Stimulated activated CD8-positive, alpha-beta memory T cell treated with anti-CD3 and anti-CD28 coated beads, Interleukin-2, amount 100 ng/mL, for 1 hour (primary cell): ENCODE measurements at places on chromosomes 4 and X.
A peak's percentile ranks its signal among the peaks of the same experiment; 100 is the strongest.

DNA sequence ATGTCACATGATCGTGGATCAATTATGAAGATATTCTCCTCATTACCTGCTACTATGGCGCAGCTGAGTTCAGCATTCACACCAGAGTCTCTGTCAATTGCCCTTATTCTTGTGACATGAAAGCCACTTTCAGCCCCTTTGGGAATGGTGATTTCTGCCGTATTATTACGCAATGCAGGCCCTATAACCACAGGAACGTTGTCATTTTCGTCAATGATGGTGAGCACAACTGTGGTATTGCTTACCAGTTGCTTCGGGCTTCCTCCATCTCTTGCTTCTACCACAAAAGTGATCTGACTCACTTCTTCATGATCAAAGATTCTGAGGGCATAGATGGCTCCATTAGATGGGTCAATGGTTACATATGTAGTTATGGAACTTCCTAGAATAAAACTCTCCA, 2.1 kb downstream of the PCDH18 start:
- DNase-seq, result no peak

- DNase-seq, result peak; percentile 99
These were observed 436 bp upstream of the PPP3CA start for GRCh38 chr4:101347557-101348366.

DNA sequence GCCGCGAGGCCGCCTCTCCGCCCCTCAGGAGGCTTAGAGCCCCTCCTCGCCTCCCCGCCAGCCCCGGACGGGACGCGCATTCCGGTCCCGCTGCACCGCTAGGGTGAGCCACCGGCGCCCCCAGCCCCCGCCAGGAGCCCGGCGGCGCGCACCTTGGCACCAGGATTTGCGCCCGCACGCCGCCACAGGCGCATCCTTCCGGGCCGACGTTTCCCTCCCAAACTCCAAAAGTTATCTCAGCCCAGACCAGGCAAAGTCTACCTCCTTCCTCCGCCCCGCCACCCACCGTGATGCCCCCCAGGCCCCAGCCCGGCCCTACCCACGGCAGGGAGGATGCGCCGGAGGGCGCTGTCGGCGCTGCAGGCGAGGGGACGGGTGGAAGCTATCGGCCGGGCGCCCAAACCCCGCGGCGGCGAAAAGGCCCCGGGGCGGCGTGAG, 538 bp downstream of the SCML2 start:
- DNase-seq, result no peak

GRCh38 chrX:133608406-133608805, 193.1 kb upstream of the GPC4 start:
- DNase-seq, result no peak

DNA sequence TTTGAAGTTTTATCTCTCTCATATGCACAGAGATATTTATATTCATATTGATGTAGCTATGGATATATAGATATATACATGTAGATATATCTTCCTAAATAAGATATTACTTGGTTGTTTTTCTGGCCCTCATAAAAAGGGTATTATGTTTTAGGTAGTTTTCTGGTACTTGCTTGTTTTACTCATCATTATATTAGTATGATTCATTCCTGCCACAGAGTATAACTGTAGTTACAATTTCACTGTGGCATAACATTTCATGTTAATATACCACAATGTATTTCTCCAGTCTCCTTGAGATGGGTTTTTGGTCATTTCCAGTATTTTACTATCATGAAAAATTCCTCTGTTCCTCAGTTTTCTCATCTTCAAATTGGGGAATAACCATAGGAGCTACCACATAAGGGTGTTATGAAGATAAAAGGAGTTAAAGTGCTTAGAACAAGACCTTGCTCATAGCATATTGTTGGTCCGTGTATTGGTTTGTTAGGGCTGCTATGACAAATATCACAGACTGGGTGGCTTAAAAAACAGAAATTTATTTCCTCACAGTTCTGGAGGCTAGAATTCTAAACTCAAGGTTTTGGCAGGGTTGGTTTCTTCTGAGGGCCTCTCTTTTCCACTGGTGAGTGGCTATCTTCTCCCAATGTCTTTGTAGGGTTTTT, 129.7 kb downstream of the TMEM164 start:
- DNase-seq, result no peak

DNA sequence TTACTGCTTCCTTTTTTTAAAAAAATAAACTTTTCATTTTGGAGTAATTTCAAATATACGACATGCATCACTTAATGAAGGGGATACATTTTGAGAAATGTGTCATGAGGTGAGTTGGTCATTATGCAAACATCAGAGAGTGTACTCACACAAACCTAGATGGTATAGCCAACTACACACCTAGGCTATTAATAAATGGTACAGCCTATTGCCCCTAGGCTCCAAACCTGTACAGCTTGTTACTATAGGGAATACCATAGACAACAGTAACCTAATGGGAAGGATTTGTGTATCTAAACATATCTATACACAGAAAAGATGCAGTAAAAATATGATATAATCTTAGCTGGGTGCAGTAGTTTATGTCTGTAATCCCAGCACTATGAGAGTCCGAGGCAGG, 29.1 kb downstream of the SETD7 start:
- no peak for DNase-seq

DNA sequence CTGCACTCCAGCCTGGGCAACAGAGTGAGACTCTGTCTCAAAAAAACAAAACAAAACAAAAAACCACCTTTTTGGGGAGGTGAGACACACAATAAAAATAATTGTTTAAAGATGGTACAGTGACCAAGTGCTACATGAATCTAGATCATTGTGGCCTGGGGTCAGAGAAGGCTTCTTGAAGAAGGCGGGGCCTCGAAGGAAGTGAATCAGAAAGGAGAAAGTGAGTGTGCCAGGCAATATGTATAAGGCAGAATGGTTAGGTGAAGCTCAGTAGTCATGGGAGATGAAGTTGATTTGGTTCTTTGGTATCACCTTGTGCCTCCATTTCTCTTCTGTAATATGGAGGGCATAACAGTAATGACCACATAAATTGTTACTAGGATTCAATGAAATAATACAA, 58.9 kb downstream of the DOCK11 start:
- no peak for DNase-seq

DNA sequence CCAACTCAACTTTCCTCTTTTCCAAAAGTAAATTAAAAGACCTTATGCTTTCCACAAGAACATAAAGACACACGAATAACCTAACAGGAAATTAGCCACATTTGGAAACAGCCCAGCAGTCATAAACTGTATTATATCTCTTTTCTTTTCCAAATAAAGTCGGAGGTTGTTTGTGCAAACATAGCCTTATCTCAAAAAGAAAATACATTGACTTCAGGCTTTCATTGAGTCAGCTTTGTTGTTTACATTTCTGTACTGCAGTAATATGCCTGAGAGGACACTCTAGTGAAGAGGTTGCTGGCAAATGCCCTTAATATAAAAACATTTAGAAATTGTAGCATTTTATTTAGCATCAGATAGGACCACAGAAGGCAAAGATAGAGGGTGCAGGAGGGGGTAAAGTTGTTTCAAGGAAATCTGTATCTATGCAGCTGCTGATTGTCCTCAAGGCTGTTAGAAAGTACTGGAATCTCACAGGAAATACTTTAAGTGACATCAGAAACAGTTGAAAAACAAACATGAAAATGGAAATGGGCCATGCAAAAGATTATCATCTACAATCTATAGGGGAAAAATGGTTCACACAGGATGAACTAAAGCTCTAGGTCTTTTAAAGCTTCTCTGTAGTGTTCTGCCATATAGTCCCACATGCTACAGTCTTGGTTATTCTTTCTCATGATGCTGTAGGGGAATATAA, 14.5 kb downstream of the LNX1 start:
- DNase-seq, result no peak

DNA sequence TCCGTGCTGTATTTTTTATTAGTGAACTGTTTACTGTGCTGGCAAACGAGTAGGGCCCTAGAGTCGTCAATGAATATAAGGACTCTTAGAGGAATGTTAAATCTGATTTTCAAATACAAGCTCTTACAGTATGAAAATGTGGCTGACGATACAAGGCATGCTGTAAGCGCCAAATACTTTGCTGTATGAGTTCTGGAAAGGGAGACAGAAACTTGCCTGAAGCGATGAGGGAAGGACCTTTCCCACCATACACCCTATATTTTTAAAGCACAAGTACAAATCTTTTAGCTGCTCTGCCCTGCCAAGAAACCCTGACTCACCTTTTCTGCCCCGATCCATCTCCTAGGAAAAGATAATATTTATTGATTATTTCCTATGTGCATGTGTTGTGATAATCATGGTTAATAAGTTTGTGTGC, 15.7 kb upstream of the RUFY3 start:
- no peak for DNase-seq

GRCh38 chr4:154692304-154692818, 51.4 kb upstream of the LRAT start:
- DNase-seq, result no peak

DNA sequence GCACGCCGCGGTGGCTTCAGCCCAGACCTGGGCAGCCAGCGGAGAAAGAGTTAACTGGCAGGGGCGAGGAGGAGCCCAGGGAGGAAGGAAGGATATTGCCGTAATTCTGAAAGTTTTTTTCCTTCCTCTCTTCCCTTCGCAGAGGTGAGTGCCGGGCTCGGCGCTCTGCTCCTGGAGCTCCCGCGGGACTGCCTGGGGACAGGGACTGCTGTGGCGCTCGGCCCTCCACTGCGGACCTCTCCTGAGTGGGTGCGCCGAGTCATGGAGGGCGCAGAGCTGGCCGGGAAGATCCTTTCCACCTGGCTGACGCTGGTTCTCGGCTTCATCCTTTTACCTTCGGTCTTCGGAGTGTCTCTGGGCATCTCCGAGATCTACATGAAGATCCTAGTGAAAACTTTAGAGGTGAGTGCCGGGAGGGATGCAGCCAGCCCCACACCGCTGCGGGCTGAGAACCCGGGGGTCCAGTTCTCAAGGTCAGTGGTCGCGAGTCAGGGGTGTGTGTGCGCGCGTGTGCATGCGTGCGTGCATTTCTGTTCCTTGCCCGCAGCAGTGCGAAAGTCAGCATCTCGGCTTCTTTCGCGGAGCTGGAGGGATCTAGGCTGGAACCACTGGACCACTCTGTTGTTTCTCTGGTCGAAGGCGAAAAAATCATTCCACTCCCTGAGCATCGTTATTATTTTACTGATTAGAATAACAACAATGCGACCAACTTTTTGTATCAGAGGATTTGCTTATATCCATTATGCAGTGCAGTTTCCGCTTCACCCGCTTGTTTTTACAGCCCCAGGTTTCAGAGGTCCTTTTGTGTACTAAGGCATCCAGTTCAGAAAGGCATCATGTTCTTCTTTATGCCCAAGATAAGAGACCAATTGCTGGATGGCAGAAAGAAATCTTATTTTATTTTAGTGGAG, 709 bp downstream of the GPAT3 start:
- no peak for DNase-seq

DNA sequence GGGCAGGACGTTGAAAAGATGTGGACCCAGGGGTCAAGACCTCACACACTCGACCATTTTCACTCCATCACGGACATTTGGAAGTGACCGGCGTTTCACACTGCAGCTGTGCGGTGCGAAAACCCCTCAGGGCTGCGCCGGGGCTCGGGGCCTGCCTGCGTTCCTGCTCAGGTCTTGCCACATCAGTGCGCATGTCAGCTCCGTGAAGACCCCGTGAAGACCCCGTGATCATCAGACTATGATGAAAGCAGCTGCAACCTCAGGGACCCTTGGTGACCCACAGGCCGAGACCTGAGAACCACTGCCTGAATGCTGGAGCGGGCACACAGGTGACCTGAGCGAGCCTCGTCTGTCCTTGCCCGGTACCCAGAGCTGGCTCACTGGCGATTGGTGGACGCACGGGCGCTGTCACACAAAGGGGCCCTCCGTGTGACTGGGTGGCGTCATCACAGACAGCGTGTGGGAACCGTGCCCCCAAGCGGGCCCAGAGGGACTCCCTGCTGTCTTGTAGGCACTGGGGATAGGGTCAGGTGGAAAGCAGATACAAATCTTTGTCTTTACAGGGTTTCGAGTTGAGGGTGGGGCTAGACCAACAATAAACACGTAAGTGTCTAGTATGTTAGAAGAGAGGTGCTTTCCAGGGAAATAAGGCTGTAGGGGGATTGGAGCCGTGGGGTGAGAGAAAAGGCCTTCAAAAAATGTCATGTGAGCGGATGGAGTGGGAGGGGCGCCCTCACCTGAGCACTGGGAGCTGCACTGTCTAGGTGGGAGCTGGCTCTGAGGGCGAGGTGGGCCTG, 12.7 kb downstream of the MSANTD1 start:
- DNase-seq, result no peak

DNA sequence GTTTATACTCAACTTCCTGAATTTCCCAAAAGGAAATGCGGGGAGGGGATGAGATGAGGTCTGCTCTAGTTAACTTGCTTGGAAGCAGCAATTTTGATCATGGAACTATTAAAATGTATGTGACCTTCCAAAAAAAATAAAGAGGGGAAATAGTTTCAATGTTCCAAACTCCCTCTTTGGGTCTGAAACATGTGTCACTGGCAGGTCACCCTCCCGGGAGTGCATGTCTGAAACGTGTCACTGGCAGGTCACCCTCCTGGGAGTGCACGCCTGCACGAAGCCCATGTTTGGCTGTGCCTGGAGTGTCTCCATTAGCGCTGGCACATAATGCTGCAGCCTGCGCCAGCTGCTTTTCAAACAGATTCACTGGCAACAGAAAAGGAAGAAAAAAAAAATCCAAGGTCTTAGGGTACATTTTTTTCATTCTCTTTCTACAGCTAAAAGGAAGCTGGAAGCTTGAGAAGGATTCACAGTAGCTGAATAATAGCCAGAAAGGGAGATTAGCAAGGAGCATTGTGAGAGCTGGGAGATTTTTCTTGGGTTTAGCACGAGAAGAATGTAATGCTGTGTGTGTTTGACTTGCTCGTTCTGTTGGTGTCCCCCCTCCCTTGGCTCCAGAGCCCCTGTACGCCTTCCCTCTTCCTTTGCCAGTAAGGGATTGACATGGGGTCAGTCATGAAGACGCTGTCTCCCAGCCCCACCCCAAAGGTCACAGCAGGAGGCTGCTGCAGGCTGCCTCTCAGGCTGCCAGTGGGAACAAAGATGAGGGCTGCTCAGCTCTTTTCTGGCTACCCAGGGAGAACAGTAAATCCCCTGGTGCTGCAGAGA, 39.2 kb upstream of the TLR3 start:
- no peak for DNase-seq

DNA sequence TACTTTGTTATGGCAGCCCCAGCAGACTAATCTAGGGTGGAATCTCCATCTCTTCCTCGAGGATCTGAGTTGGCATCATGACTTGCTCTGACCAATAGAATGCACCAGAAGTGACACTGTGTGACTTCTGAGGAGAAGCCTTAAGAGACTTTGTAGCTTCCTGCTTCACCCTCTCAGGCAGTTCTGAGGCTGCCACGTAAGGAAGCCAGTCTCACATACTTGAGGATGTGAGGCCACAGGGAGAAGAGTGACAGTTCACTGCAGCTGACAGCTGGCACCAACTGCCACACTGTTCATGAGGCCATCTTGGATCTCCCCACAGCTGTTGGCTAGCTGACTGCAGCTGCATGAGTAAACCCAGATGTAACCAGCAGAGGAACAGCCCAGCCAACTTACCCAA, 29.3 kb upstream of the BCOR start:
- no peak for DNase-seq

DNA sequence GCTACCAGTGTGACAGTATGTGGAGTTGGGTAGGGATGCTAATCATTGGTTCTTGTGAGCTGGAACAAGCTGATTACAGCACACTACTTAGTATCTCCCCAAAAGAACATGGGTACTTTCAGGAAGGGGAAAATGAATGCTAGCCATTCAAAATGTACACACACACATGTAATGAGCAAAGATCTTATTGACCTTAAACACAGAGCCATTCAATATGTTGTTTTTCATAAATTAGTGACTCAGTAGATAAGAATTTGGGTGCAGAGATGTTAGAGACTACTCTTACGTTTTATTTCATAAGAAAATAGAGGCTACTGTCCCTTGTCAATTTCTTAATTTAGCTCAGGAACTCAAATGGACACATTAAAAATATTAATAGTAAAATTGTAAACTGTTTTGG, 509.5 kb upstream of the ATOH1 start:
- DNase-seq, result no peak

- no peak for DNase-seq
These were observed 17.2 kb downstream of the GPR174 start for GRCh38 chrX:79161655-79162054.
